GM06990 (cell line): ENCODE measurements at places on chromosomes 3 and 15.

DNA sequence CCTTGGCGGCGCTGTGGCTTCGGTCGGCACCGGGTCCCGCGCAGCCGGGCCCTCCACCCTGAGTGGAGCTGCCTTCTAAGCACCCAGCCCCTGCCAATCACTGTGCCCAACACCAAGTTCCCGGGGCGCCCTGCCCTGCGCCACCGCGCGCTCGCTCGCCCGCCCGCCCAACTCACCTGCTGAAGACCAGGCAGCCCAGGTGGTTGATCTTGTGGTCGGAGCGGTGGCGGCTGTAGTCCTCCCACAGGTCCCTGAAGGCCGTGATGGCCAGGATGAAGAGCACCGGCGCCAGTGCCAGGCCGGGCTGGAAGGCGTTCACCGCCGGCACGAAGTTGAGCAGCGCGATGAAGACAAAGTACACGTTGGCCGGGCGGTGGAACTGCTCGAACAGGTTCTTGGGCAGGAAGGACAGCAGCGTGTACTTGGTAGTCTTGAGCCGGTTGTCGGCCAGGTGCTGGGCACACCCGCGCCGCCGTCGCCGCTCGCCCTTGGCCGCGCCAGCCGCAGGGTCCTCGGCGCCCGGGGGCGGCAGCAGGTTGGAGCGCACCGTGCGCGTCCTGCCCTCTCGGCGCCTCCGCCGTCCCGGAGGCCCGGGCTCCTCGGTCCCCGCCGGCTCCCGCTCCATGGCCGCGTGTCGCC, 536 bp downstream of the ATP10A start:
- no peak for DNase-seq

GRCh38 chr3:88038566-88038965, 20.2 kb downstream of the CGGBP1 start:
- DNase-seq: no peak

DNA sequence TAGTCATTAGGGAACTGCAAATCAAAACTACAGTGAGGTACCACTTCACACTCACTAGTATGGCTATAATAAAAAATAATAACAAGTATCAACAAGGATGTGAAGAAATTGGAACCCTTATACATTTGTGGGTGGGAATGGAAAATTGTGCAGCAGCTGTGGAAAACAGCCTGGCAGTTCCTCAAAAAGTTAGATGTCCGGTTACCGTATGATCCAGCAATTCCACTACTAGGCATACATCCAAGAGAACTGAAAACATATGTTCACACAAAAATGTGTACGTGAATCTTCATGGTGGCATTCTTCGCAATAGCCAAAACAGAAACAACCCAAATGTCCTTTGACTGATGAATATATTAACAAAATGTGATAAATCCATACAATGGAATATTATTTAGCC, 187.9 kb upstream of the LYSMD4 start:
- no peak for DNase-seq

- no peak for DNase-seq
These were observed 461 bp downstream of the COPB2 start for GRCh38 chr3:139388821-139389551.

GRCh38 chr3:57038466-57039164, 21.8 kb upstream of the SPATA12 start:
- no peak for DNase-seq

- no peak for DNase-seq
These were observed 53.7 kb downstream of the GALK2 start for GRCh38 chr15:49223536-49224274.

DNA sequence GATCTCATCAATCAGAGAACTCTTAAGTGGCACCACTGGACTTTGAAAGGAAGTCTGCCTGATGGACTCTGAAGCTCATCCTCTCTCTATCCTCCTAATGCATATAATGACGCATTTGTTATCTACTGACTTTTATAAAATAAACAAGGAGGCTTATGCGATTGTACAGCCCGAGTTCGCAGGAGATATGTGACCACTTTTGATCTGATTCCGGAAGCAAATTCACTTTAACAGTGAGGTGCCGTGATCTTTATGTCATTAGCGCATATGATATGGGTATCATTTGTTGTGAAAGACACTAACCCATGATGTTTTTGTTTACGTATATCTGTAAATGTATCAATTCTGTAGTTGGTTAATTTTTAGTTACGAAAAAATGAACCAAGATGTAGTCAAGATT, 427 bp upstream of the RNF111 start:
- DNase-seq: no peak

- DNase-seq: no peak
These were observed 1064.5 kb downstream of the ZPLD1 start for GRCh38 chr3:103499132-103499900.

DNA sequence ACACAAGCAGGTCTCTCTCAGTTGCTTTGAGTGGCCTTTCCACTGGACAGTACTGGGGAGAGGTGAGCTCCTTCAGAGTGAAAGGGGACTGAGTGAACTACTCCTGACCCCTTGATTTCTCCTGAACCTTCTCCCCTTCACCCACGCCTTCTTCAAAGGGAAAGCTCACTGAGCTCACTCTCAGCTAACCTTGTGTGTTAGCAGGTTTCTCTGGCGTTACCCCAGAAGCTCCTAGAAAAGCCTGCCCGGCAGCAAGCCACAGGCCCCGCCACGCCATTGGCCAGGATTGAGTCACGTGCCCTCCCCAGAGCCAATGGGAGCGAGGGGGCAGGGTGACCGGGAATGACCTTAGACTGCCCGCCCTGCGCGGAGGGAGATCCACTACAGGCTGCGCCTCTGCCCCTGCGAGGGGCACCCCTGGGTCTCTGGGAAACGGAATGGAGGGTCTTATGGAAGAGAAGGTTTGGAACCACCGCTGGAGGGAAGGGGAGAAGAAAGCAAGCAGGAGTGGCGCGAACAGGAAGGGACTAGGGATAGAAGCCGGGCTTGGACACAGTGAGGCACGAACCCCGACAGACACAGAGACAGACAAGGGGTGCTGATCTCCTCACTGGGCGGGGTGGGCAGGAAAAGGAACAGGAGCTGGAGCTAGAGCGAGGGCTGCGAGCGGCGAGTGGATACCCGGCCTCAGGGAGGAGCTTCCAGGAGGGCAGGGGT, 17.4 kb upstream of the CLK3 start:
- DNase-seq: peak; percentile 87

DNA sequence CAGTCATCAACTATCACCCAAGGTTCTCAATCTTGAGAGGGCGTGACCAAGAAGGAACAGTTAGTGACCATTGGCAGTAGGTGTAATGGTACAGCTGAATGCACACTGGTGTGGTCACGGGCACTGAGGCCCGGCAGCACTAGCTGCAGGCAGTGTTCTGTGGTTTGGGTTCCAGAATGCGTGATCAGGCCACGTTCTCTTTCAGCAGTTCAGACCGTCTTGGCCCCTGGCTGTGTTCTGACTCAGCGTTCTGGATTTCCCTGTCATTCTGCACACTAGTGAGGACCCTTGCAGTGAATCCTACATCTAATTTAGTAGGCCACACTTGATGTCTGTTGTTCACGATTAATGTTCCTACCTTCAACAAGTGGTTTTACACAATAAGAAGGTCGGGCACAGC, 220.5 kb upstream of the SLCO3A1 start:
- no peak for DNase-seq

DNA sequence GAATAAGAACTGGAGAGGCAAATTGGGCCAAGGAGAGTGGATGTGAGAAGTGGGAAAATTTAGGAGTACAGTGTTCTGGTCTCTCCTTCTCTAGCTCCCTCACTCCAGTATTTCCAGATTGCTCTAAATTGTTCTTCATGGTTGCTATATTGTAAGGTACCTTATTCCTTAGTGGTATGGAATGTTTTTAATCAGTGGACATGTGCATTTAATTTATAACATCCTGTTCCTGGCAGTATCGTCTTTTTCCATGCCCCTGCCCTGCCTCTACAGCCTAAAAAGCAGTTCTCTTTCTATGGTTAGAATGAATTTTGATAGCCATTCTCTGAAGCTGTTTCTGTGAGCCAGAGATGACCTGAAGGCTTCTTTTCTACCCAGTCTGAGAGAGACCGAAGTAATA, 180.5 kb downstream of the TCF12 start:
- no peak for DNase-seq

GRCh38 chr15:77026501-77027110, 31.7 kb downstream of the PSTPIP1 start:
- no peak for DNase-seq

DNA sequence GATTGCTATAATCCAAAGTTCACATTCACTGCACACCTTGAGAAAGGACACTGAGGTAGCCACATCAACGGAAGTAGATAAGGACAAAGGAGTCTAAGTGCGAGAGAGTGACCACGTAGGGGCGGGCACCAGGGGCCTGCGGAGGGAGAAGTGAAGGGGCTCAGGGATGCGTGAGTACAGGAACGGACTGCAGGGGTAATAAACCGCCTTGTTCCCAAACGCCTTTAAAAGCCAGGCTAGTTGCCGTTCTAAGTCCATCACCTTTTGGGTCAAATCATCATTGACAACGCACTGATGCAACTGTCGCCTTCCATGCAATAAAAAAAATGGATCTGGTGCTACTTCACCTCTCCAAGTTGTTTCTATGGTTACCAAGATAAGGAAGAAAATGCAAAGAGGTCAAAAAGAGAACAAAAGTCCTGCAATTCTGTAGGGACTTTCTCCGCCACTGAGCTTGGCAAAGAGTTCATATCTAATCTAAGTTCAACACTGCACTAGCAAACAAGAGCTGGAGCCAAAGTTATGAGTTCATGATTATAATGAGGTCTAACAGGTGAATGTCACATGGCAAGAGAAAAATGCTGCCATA, 32.6 kb upstream of the ATP11B start:
- DNase-seq: no peak

- no peak for DNase-seq
These were observed 77.8 kb downstream of the CDC25A start for GRCh38 chr3:48110463-48110862.

- no peak for DNase-seq
These were observed 31.4 kb upstream of the TPM1 start for GRCh38 chr15:63010920-63011693.

- no peak for DNase-seq
These were observed 23.2 kb downstream of the IRAK2 start for GRCh38 chr3:10187944-10188343.

DNA sequence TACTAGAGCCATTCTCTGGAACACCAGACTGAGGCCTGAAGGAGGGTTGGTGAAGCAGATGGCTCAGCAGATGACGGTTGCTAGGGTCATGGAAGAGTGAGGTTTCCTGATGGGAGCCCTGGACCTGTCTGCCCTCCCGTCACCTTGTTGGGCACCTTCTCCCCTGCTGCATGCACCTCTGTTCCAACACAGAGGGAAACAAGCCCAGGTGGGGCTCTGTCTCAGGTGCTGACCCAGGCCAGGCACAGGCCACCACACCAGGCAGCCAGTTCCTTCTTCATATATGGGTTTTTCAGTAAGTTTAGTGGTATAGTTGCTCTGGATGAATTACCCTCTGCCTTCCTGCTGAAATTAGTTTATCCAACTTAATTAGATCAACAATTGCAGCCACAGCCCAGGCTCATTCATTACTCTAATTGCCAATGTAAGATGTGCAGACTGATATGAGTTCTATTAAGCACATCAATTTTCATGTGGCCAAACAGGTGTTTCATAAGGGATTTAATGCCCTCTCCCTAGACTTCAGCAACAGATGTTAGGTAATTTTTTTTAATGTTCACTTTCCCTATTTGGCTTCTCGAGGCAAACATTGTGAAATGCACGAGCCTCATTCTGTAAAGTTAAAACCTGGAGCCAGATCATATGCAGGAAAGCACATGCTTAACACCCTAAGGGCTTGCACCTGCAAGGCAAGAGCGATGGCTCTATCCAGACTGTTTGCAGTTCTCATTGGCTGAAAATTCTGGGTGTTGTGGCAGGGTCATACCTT, 174.8 kb downstream of the CHDH start:
- no peak for DNase-seq

GRCh38 chr15:95558131-95558530, 772.4 kb upstream of the NR2F2 start:
- DNase-seq: no peak

DNA sequence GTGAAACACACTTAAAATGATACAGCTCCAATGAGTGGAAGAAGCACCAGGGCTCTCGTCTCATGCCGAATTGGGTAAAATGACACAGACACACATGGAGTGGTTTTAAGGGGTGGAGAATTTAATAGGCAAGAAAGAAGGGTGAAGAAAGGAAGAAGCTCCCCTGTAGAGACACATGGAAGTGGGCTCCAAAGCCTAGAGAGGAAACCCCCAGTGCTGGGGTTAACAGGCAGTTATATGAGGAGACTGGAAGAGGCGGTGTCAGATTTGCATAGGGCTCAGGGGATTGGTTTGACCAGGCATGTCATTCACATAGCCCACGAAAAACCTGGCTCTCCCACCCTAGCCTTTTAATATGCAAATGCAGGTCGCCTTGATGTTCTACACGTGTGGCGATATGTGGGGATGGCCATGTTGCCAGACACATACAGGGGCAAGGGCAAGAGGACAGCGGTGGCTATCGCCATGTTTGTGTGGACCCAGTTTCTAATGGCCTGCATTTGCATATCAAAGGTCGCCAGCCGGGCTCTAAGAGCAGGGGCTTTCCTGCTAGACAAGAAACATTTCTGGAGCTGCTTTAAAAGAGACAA, 1.9 kb upstream of the DPH6 start:
- DNase-seq: no peak
